ENCODE measurements at places on chromosomes 12 and 14. TPM values are rescaled to one million over a fixed set of nuclear protein-coding genes. Genes with fewer than 3 reads are reported as not detected.

Gene TRIM9
- polyA plus RNA-seq = 0.94 TPM

Gene PTPRR
- polyA plus RNA-seq = 2.0 TPM

Gene INTS13
- 12.6 TPM for polyA plus RNA-seq

Gene NELL2
- polyA plus RNA-seq = 6.5 TPM

DNA sequence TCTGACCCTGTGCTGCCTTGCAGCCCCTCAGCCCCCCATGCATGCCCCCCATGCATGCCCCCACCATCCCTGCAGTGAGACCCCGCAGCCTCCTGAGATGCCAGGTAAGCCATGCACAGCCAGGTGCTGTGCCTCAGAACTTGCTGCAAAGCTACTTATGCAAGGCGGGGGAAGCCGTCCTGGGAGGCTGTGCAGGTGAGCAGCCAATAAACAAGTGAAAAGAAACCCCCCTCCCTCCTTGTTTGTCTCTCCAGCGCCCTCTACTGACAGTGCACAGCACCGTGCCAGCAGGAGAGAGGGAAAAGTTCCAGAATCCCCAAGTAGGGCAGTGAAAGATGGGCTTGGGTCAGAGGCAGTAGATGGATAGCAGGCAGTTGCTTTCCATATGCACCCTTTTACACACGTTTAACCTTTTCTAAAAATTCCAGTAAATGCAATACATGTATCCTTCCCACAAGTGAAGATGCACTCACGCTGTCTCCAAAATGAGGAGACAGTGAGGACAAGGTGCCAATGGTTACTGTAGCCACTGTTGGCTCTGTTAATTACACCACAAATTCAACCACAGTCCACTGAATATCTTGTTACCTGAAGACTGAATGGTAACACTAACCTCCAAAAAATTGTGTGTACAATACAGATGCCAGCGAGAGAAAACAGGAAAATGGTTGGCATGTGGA lies 18.0 kb downstream of the TNFAIP2 start:
- peak; percentile 46 for DNase-seq

- no peak for DNase-seq
These were observed 91.6 kb downstream of the LRRC74A start for GRCh38 chr14:76917745-76918255.

Measured in hepatocyte (in vitro differentiated cells).